ENCODE measurements at places on chromosomes 2 and 18.

DNA sequence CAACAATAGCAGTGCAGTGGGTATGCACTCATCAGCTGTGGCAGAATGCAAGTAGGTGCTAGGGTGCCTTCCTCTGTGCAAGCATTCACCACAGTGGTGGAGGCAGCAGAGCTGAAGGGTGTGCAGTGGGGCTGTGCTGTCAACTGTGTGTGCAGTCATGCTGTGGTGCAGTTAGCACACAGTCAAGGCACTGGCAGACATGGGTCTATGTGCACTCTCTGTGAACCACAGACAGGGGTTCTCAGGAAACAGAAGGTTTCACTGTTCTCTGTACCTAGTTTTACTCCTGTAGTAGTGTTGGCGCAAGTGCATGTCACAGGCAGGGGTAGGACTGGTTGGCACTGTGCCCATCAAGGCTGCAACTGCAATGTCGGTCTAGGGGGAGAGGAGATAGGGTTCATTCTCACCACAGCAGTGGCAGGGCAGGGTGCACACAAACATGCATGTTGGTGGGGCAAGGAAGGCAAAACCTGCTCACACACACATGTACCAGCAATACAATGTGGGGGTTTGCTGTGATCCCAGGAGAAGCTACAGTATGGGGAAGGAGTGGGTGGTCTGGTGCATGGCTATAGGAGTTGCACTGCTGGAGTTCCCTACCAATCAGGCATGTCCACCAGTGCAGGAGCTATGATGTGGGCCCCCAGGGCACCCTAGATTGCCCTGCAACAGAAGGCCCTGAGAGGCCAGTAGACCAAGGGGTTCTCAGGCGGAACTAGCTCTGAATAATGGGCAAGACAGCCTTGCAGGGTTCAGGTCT, 242.7 kb upstream of the DDX18 start:
- DNase-seq: no peak

DNA sequence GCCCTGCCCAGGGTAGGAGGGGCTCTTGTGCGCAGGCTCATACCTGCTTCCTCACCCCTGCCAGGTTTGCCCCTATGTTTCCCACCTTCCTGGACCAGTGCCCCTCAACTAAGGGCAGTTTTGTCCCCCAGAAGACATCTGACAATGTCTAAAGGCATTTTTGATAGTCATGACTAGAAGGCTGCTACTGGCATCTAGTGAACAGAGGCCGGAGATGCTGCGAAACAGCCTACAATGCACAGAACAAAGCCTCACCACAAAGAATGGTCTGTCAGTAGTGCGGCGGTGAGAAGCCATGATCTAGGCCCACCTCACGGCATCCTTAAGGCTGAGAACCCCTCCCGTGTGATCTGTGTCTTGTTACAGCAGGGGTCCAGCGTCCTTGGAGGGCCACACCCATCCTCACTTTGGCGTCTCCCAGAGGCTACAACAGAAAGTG, 96.0 kb downstream of the TMEM17 start:
- DNase-seq: peak; percentile 18

GRCh38 chr2:170798996-170799395, 17.7 kb upstream of the GAD1 start:
- DNase-seq: no peak

- peak; percentile 67 for DNase-seq
These were observed 57.6 kb upstream of the CABLES1 start for GRCh38 chr18:23077493-23078256.

DNA sequence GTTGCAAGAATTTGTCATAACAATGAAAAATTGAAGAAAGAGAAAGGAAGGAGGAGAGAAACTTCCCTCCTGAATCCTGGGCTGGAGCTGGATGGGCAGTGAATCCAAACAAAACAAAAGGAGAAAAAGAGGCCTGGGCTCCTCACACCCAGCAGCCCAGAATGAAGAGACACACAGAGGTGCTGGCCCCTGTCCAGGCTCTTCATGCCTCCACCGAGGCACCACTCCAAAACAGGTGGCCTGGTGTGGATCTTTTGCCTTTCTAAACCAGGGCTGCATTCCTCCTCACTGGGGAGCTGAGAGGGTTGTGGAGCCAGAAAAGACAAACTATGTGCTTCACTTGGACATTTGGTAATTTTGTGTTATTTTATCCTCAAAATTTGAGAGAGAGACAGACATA, 76.0 kb downstream of the FAM124B start:
- DNase-seq: no peak

DNA sequence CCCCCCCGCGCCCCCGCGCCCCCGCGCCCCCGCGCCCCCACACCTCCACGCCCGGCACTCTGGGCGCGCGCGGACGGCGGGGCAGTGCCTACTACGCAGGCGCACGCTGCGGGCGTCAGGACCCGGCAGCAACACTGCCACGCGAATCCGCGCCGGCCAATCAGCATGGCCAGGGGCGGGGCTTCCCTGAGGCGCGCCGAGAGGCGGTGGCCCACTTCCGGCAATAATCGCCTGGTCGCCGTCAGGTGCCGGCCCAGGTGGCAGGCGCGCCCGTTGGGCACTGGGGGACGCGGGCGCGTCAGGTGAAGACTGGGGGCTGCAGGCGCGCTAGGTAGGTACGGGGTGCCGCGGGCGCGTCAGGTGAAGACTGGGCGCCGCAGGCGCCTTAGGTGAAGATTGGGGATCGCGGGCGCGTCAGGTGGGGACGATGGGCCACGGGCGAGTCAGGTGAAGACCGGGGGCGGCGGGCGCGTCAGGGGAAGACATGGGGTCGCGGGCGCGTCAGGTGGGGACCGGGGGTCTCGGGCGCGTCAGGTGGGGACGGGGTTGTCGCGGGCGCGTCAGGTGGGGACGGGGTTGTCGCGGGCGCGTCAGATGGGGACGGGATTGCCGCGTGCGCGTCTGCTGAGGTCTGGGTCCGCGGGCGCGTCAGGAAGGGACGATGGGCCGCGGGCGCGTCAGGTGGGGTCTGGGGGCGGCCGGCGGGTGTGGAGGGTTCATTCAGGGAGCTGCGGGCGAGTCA, 219.1 kb downstream of the RTP5 start:
- DNase-seq: peak; percentile 93

GRCh38 chr2:215437614-215438013, 1.7 kb upstream of the FN1 start:
- no peak for DNase-seq

GRCh38 chr2:7530001-7530400, 612.8 kb downstream of the RNF144A start:
- no peak for DNase-seq

All from trophoblast cell (in vitro differentiated cells and primary cell).